Mucosa of gallbladder (tissue), 1 donor: ENCODE measurements at places on chromosomes 1 and 21. TPM values are rescaled to one million over a fixed set of nuclear protein-coding genes. Genes with fewer than 3 reads are reported as not detected.

DNA sequence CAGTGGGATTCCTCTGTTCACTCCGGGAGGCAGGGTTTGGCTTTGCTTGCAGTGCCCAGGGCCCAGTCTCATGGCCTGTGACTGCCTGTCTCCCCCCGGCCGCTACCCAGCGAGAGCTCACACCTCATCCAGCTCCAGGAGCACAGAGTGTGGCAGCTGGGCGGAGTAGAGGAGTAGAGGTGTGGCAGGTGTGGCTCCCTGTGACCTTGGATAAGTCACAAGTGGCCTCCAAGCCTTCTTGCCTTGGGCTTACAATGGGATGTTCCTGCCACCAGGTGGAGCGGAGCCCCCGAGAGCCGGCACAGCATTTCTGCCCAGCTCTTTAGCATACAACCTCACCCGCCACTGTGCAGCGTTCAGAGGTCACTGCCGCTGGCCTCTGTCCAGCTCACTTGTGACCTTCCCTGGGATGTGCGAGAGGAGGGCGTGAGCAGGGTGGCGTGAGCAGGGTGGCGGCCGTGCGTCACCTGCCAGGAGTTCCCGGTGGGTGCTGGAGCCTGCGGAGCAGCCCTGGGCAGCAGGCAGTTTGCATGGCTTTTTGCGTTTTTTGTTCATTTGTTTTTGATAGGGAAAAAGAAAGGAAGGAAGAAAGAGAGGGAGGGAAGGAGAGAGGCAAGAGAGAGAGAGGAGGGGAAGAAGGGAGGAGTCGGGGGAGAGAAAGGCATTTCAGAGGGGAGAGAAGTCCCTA, 42.4 kb downstream of the CRYAA start:
- DNase-seq, result peak; percentile 69

CD1D gene
- total RNA-seq, result 7.2 TPM

DNA sequence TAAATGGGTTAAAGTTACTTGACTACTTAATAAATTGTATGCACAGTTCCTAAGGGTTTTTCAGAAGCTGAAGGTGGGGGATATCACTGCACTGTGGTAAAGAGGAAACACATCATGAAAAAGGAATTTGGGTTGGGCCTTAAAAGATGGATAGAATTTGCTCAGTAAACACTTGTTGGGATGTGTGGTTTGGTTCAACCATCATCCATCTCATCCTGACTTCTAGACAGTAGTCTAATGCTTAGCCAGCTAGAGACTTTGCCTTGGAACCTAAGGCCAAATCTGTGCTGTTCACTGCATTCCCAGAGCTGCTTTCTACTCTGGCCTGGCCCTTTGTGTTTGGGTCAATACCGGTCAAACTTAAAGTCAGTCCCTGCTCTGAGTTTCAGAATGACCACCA, 30.6 kb downstream of the LY9 start:
- no peak for DNase-seq

DNA sequence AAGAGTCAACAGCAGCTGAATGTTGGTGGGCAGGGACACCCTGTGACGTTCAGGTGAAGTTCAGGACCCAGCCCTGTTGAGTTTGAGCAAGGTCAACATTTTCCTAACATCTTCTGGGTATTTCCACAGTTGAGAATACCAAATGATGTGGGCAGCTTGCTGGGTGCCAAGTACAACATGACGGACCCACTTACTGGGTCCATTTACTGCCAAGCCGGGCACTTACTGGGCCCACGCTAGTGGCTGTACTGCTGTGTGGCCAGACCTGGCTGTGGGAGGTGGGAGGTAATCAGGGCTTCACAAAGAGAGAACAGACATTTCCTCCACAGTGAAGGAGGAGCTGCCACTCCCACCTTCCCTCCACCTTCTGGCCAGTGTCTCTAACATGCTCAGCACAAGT, 99.2 kb downstream of the PSMG1 start:
- no peak for DNase-seq

DNA sequence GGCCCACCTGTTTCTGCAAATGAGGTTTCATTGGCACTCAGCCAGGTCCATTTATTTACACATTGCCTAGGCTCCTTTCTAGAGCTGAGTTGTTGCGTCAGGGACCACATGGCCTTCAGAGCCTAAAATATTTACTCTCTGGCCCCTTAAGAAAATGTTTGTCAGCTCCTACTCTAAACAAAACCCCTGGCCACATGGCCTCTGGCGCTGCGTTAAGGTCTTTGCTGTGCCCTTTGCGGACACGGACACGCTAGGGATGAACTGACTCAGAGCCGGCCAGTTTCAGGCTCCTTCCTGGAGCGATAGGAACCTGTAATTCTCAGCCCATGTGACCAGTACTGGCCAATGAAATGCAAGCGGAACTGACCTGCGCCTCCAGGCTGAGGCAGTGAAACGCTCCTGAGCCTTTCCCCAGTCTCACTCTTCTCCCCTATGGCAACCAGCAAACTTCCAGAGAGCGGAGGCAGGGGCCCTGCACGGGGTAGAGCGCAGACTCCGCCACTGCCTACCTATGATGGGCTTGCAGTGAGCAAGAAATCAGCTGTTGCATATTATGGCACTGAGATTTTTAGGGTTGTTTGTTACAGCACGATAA, 160.3 kb downstream of the ETS2 start:
- DNase-seq, result peak; percentile 82

DNA sequence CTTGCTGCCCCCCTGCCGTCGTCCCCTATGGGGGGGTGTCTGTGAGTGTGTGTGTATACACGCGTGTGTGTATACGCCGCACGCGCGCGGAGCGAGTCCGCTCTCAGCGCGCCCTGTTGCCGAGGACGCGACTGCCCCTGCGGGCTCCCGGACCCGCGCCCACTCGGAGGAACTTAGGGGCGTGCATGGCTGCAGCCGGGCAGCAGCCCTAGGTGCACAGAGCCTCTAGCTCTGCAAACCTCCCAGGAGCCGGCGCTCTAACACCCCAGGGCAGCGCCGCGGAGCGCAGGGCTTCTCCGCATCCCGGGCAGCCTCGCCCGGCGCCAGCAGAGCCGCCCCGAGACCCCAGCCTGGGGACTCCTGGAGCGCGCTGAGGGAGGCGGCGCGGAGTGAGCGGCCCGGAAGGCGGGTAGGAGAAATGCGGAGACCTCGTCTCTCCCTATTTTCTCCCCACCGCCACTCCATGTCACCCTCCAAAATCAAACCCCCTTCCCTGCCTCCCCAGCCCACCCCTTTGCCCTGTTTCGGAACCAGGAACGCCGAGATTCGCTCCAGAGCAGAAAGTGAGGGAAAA, 574 bp downstream of the ITPKB start:
- DNase-seq, result no peak

KRTAP11-1 gene
- 0.23 TPM for total RNA-seq

- no peak for DNase-seq
Observed at GRCh38 chr1:225778337-225778669, 677 bp downstream of the SRP9 start.
